COLO829 (cell line): ENCODE measurements at places on chromosomes 5 and 9.
A peak's percentile ranks its signal among the peaks of the same experiment; 100 is the strongest.

DNA sequence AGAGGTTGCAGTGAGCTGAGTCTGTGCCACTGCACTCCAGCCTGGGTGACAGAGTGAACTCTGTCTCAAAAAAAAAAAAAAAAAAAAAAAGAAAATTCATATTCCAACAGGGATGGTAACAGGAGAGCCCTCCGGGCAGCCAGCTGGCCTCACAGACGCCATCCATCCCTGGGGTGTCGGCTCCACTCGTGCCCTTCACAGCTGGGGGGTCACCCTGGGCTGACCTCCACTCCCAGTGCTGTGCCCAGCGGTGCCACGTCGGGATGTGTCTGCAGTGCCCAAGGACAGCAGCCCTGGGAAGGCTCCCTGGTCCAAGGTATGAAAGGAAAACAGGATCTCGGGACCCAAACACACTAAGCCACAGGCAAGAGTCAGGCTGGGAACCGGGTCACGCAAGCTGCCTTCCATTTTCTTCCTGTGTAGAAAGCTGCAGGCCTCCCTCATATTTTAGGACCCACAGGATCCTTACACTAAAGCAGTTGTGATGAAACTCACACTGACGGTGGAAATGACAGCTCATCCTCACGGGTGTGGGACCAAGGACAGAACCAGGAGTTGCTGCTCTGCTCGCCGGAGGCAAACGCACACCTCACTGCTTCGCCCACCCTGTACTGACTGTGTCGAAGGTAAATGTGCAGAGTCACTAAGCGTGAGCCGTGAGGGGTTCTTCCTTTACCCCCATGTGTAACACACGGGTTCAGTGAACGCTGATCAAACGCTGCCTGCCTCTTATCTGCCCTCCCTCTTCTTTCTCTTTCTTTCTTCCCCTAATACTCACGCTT is 5.3 kb downstream of the SLC12A7 start:
- DNase-seq = no peak

GRCh38 chr9:114461468-114461867 is 43.8 kb downstream of the WHRN start:
- DNase-seq = no peak

GRCh38 chr5:151675611-151676313 is 11.0 kb downstream of the SPARC start:
- peak; percentile 10 for DNase-seq

DNA sequence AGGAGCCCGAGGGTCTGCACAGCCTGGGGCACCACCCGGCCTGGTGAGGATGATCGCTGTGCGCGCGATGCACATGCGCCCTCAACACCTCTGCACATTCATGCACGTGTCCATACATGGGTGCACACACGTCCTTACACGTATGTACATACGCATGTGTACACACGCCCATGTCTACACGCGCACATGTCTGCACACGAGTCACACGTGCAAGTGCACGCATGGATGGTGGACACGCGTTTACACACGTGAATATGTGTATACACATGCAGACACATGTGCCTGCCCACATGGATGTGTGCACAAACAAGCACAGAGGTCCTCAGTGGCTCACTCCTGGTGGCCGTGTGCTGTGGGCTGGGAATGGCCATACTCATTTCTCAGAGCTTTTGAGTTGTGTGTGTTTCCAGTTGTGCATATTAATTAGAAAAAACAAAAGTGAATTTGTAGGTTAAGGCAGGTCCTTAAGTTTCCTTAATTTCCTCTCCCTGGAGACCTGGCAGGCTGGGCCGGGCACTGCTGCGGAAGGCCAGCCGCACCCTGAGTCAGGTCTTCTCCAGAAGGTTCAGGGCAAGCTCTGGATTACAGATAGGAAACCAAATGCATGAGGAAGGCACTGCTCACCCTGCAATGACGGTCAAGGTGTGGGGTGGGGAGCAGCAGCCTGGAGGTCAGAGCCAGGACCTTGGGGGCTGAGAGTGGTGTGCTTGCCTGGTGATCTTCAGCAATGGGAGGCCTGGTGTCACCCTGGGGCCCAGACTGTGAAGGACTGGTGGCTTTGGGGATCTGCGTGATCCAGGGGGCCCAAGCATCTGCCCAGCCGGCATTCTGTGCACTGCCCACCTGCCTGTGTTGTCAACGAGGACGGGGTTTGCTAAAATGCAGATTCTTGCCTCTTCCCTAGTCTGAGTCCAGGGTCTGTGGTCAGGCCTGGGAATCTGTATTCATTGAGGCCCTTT is 1.3 kb upstream of the RNU6ATAC start:
- no peak for DNase-seq

- no peak for DNase-seq
Observed at GRCh38 chr9:73037613-73038012, 84.8 kb upstream of the ALDH1A1 start.

DNA sequence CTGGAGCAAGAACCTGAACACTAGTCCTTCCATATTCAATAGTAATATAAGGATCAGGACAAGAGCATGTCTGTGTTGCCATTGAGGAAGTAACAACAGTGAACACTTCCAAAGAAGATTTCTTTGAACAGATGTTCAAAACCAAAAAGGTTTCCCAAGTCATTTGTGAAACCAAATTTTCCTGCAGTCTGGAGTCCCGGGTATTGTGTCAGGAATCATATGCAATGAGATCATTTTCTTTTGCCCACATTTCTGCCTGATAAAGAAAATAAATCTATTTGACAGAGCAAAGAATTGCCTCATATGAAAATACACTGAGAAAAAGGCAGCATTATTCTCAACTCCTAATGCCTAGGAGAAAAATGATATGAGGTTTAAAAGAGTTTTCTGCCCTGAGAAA is 151.7 kb downstream of the SNX18 start:
- no peak for DNase-seq

- no peak for DNase-seq
Observed at GRCh38 chr9:134681061-134681661, 39.6 kb downstream of the COL5A1 start.
